ENCODE measurements at places on chromosomes 13 and 19. TPM values are rescaled to one million over a fixed set of nuclear protein-coding genes. Genes with fewer than 3 reads are reported as not detected.

DNA sequence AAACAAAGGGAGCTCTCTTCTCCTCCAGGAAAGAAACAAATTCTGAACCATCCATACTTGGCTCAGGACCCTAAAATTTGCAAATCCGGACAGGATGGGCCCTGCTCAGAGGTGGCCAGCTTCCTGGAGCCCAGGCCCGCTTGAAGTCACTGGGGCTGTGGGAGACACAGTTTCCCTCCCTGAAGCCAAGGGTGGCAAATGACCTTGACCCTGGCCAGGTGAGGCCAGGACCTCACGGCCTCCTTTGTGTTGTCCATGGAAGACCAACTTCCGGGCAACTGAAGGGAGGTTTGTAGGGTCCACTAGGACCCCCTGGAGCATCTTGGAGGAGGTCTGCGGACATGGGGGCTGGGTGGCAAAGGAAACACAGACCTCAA, 5.5 kb downstream of the NANOS3 start:
- DNase-seq = no peak

DNA sequence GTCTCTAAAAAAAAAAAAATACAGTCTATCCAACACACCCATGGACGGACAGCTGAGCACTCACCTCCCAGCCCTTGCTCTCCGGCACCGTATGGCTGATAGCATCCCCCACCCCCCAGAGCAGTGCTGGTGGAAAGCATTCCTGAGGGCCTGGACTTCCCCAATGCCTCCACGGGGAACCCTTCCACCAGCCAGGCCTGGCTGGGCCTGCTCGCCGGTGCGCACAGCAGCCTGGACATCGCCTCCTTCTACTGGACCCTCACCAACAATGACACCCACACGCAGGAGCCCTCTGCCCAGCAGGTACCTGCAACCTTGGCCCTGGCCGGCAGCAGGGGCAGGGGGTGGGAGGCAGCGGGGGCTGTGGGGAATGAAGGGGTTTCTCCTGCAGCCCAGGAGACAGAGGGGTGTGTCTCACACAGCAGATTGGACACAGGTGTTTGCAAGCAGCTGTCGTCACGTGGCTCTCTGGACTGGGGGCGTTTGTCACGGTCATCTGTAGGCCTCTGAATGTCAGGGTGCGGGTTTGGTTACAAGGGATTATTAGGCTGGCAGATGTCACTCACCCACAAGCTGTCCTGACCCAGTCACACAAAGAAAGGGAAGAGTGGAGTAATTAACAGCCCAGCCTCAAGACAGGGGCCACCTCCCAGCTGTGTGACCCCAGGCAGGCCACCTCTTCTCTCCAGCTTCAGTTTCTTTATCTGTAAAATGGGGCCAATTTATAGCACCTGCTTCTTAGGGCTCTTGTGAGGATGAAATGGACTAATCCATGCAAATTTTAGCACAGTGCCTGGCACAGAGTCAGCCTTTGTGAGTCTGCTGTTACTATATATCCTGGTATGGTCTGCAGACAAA, 19.3 kb downstream of the PLD3 start:
- no peak for DNase-seq

DNA sequence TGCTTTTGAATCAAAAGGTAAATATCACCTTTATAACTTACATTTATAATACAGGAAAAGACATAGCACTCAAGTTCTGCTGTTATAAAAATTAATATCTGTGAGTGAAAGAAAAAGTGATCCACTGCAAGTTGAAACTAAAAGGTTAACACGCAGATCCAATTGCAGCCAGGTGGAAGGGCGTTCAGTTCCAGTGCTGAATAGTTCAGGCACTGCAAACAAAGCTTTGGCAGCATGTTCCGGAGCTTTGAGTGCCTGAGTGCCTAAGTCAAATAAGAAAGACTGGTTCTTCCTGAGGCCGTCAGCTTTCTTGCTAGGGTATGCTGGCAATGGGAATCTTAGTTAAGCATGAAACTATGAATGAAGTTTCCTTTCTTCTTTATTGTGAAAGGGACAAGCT, 200.3 kb downstream of the LMO7 start:
- DNase-seq = peak; percentile 78

- DNase-seq = peak; percentile 22
Observed at GRCh38 chr13:94550062-94550738, 45.8 kb downstream of the TGDS start.

DNA sequence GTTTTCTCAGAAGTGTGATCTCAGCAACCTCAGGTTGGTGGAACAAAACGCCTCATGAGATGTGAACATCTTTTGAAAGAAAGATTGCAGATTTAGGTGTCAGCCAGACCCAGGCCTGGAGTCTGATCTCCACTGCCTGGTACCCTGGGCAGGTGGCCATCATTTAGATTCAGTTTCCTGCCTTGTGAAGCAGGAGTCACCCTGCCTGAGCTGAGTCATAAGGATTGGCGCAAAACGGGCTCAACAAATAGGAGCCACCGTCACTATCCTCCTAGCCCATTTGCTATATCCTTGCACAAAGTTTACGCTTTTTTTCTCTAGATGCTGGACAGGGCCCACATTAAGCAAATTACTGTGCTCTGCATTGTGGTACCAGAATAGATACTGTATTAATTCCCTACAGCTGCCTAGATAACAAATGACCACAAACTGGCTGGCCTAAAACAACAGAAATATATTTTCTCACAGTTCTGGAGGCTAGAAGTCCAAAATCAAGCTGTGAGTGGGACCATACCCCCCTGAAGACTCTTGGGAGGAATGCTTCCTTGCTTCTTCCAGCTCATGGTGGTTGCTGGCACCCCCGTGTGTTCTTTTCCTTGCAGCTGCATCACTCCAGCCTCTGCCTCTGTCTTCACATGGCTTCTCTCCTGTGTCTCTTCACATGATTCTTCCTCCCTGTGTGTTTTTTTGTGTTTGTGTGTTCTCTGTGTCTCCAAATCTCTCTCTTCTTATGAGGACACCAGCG, 38.2 kb downstream of the TNFSF11 start:
- DNase-seq = no peak

DNA sequence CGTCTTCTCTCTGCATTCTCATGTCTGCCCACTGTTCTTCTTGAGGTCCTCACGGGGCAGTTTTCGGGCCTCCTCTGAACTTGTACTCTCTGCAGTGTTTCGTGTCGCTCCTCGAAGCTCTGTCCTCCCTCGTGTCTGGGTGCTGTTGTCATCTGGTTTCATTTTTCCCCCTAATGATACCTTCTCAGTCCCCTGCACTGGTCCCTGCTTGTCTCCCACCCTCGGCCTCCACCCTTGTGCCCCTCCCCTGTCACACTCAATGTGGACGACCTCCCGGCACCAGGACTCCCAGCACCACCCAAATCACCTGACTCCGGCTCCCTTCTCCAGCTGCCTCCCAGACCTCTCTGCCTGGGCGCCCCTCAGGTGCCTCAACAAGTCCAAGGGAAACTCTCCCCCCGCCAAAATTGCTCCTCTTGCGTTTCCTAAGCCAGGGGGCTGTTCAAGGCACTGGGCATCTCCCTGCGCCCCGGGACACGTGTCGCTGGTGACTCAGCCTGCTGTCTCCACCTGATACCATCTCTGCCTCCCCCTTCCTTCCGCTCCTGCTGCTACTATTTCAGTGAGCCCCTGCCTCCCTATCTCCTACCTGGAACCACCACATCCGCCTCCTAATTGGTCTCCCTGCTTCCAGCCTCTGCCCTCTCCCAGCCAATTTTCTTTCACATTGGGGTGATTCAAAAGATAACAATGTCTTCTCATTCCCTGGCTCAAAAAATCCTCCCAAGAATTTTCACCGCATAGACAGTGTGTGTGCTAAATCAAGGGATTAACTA, 49.5 kb downstream of the RFX2 start:
- DNase-seq = no peak

DNA sequence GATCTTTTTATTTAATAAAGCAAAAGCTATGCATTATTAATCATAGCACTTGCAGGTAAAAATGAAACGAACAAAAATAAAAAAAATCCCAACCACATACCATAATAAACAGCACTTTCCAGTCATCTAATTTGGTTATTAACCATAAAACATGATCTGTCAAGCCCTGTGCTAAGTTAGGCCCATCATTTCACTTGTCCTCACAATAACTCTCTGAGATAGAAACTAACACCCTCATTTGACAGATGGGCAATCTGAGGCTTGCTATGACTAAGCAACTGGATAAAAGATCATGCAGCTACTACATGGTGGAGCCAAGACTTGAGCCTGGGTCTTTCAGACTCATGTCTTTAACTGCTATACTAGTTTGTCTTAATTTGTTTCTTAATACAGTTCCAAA, 21.8 kb downstream of the PROSER1 start:
- DNase-seq = no peak

- DNase-seq = no peak
Observed at GRCh38 chr19:27822336-27822735, 1390.6 kb downstream of the UQCRFS1 start.

DNA sequence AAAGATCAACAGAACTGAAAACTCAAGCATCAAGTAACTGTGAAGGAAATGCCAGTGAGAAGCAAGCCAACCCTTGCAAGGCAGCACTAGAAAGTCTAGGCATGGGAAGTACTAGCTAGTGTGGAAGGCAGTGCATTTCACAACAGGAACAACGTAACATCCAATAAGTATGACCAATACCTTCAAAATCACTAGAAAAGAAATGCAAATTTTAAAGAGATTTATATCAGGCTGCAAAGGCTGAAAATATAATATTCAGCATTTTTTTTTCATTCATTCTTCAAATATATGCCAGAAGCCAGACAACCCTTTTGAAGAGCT, 121.9 kb downstream of the DLEU7 start:
- no peak for DNase-seq

DNA sequence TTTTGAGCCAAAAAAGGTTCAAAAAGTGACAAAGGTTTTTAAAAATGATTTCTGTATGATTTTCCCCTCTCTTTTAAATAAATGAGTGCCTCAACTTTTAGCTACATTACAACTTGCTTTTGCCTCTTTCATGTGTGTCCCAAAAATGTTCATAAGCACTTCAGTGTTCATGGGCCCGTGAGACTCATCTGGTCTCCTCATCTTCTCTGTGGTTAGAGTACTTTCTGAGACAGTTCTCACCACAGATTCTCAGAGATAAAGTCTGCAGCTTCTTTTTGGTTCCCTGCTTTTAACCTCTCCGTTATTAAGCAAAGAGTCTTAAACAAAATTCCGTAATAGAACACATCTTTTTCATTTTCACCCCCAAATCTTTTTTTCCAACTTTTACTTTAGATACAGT, 156.9 kb downstream of the DLEU7 start:
- DNase-seq = no peak

DNA sequence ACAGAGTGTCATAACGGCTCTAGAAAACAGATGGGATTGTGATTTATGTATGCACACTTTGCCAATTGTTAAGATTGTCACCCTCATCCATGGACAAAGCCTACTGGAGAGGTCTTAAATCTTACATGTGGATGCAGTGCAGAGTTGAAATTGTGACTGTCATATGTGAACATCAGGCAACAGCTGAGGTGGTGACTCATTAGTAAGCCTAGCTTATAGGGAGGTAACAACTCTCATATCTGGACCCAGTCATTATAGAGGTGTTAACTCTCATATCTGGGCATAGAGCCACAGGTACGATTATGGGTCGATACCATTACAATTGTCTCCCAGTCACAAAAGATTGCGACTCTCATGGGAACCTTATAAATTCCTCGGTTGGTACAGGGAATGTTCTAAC, 29.8 kb upstream of the ZNF254 start:
- DNase-seq = no peak

DNA sequence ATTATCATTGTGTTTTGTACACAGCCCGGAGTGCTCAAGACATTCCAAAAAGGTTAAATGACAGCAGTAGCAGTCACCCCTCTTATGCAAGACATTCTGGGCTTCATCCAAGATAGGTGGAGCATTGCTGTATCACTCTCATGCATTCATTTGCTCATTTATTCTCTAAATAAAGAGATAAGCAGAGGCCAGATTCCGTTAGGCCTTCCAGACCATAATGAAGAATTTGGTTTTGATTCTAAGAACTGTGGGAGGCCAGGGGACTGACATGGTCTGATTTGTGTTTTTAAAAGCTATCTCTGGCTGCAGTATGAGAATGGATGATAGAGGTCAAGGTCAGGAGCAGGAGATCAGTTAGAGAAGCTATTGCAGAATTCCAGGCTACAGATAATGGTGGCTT, 145.8 kb downstream of the KCNRG start:
- no peak for DNase-seq

GRCh38 chr19:19900139-19900728, 512 bp upstream of the ZNF93 start:
- DNase-seq = no peak

GRCh38 chr19:54916822-54917221, 10.9 kb downstream of the NCR1 start:
- DNase-seq = no peak

GRCh38 chr19:20503476-20503875, 62.1 kb downstream of the ZNF737 start:
- peak; percentile 10 for DNase-seq

DNA sequence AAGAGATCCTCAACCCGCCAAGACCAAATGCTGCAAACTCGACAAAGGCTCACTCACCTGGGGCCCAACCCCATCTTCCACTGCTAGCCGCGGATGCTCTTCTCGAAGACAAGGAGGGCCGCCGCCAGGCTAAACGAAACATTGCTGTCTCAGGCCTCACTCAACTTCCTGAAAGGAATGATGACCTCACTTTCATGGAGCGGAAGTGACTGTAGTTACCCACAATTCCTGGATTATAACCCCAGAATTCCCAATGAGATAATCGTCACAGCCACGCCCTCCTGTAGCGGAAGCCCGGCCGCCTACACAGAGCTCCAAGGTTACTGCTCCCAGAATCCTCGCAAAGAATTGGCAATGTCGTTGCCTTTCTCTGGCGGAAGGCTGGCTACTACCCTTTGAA, 10.5 kb upstream of the ZNF112 start:
- DNase-seq = no peak

DNA sequence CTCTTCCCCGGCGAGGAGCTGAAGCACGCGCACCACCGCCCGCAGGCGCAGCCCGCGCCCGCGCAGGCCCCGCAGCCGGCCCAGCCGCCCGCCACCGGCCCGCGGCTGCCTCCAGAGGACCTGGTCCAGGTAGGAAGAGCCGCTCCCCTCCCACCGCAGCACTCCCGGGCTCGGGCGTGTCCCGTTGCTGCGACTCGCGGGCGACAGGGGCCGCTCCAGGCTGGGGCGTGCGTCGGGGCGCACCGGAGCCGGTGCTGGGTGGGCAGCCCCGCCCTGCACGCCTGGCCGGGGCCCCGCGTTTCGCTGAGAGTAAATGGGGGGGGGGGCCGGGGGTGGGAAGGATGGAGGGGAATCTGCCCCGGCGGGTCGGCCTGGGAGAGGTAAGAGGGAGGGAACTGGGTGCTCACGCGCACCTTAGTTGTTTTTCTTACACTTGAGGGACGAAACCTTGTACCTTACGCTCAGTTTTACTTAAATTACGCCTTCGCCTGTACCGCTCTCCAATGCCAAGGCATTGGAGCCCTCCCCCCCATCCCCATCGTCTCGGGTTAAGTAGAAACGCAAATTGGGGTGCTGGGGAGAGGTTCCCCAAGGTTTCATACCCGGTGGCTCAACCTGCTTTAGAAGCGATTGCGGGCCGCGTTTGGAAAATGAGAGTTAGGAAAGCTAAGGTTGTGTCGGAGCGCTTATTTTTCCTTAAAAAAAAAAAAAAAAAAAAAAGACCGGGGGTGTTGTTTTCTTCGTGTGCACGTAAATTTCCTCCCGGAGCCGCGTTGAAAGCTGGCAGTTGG, 850 bp downstream of the KLF5 start:
- no peak for DNase-seq

GRCh38 chr19:782185-782877, 14.9 kb upstream of the PTBP1 start:
- peak; percentile 76 for DNase-seq

ZNF222 gene
- 4.1 TPM for total RNA-seq

CCDC124 gene
- total RNA-seq = 68.3 TPM

FPR1 gene
- 9.3 TPM for total RNA-seq

SIAH3 gene
- 0.06 TPM for total RNA-seq

ZNF253 gene
- 16.0 TPM for total RNA-seq

KIR3DL2 gene
- not detected for total RNA-seq

TMEM147 gene
- total RNA-seq = 87.6 TPM
